ENCODE measurements at places on chromosomes 1 and 21. TPM values are rescaled to one million over a fixed set of nuclear protein-coding genes. Genes with fewer than 3 reads are reported as not detected.

The VAMP4 gene
- 7.3 TPM for total RNA-seq

DNA sequence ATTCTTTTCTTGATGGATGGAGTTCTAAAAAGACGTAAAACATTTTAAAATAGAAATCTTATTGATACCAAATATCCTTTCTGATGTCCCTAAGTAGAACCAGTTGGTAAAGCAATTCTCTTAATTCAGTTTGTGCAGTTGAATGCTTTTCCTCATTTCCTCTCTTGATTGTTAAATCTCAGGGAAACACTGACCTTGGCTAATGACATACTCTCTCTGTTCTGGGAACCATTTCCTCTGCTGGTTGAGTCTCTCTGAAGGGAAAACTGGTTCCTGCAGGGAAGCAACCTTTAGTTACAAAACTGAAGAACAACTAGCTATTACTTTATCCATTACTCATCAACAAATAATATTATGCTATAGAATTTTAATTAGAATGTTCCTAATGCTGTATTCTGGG lies 36.7 kb downstream of the HLX start:
- H3K27ac ChIP-seq, result no peak overlapping the region
- no peaks in the 10 kb centered on the region for H3K27me3 ChIP-seq
- no peak for DNase-seq
- H3K4me3 ChIP-seq, result no peak overlapping the region
- H3K36me3 ChIP-seq, result no peaks in the 10 kb centered on the region

The HOOK1 gene
- 5.1 TPM for total RNA-seq

The TTC13 gene
- 21.5 TPM for total RNA-seq

The FRRS1 gene
- total RNA-seq, result 1.6 TPM

GRCh38 chr1:43177691-43178090 lies 5.6 kb downstream of the CFAP57 start:
- no peak overlapping the region for H3K27ac ChIP-seq
- no peak for DNase-seq
- H3K4me3 ChIP-seq, result no peak overlapping the region
- H3K4me1 ChIP-seq, result peaks cover 4% of the 10 kb centered on the region

The CFAP74 gene
- total RNA-seq, result not detected

- no peak overlapping the region for H3K4me3 ChIP-seq
- no peaks in the 10 kb centered on the region for H3K36me3 ChIP-seq
- H3K27ac ChIP-seq, result no peak overlapping the region
- no peaks in the 10 kb centered on the region for H3K4me1 ChIP-seq
- DNase-seq, result no peak
These were observed 400.3 kb downstream of the LTN1 start for GRCh38 chr21:28592205-28592865.

DNA sequence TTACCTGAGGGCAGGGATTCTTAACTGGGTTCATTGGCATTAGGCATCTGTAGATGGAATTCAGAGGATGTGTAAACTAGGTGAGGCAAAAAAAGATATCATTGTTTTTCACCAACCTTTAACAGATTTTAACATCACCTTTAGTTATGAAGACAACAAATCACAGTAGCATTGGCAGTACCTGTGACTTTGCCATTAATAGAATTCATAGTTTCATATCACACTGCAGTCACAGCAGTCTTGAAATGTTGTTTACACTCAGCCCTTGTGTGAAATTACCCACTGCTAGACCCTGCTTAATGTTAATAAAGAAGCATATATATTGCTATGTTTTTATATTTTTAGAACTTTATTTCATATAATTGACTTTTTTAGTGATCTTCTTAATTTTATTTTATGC lies 1.7 kb upstream of the INAVA start:
- no peaks in the 10 kb centered on the region for H3K36me3 ChIP-seq
- no peak for DNase-seq
- H3K4me3 ChIP-seq, result no peak overlapping the region
- H3K4me1 ChIP-seq, result peaks cover 37% of the 10 kb centered on the region

Data from CD8-positive, alpha-beta memory T cell (primary cell).